ENCODE measurements at places on chromosomes 4 and X.

GRCh38 chr4:175127314-175127713 is 209.2 kb downstream of the ADAM29 start:
- no peak for DNase-seq

- no peak for DNase-seq
Measured at GRCh38 chr4:118270492-118270891, 82.3 kb downstream of the PRSS12 start.

- no peak for DNase-seq
Measured at GRCh38 chr4:173943547-173943946, 339.9 kb downstream of the FBXO8 start.

- no peak for DNase-seq
Measured at GRCh38 chr4:5955201-5955821, 62.4 kb upstream of the CRMP1 start.

Data from breast epithelium (tissue), 4 donors.